Central memory CD8-positive, alpha-beta T cell (primary cell): ENCODE measurements at places on chromosomes 5 and 9.

DNA sequence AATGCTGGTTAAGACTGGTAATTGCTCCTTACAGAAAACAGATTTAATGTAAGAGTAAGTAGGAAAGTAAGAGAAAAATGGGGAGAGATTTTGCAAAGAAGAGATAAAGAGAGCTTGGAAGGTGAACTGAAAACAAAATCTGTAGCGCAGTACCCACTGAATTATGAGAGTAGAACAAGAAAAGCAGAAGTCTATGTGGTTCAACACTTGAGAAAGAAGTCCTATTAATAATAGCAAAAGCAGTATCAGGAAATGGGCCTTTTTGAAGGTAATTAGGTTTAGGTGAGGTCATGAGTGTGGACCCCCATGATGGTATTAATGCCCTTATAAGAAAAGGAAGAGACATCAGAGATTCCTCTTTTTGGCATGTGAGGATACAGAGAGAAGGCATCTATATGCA lies 460.6 kb downstream of the CETN3 start:
- no peak for DNase-seq

GRCh38 chr9:136438548-136439480 lies 831 bp downstream of the INPP5E start:
- DNase-seq: peak; percentile 26

DNA sequence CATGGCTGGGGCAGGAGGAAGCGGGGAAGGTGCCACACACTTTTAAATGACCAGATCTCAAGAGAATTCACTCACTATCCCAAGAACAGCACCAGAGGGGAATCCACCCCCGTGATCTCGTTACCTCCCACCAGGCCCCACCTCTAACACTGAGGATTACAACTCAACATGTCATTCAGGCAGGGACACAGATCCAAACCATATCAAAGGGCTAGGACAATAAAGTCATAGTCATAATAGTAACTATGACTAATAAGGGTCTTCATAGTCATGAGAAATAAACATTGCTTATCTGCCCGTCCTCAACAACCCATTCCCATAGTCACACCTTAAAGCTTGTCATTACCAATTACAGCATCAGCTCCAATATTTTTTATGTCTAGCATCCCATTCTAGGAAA lies 65.3 kb upstream of the SMC2 start:
- no peak for DNase-seq

DNA sequence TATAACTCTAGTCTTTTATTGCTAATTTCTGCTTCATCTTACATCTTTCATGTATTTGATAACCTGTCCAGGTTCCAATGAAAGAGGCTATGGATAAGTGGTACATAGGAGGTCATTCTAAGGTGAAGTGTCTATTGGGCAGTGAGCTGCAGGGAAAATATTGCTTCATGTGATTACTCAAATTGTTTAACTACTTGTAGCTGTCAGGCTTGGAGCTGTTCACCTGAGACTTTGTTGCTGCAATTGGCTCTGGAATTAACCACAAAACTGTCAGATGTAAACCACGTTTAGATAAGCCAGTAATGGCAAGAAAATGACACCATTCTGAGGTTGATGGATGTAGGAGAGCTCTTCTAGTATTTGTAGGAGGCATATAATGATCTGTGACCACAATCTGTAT lies 26.0 kb downstream of the ADAMTSL1 start:
- DNase-seq: no peak

GRCh38 chr5:78003450-78003849 lies 227.3 kb upstream of the TBCA start:
- DNase-seq: no peak

GRCh38 chr5:11050596-11051304 lies 289.7 kb upstream of the DAP start:
- DNase-seq: no peak

- no peak for DNase-seq
Measured at GRCh38 chr5:28483327-28484025, 1445.1 kb upstream of the CDH9 start.

DNA sequence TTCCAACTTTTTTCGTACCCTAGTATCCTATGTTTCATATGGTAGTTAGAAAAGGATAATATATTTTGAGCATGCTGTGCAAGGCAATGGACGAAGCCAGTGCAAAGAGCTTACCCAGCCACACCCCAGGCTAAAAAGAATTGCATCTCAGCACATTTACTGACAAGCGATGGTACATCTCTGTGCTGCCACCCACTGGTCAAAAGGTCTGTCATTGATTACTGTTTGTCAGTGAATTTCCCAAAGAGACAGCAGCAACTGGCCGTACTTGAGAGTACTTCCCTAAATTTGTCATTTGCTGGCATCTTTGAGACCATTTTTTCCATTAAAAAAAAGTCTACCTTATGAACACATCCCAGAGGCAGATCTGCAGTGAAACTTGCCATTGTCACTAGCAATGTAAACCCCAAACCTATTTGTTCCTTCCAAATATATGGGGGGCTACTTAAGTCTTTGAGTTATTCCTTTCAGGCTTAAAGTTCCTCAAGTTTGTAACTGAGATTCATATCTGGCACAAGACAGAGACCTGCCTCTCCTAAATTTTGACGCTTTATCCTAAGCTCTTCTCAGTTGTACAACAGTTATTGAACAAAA lies 184.3 kb downstream of the CTNND2 start:
- no peak for DNase-seq
